NCI-H1694 treated with DMSO at 0.1 percent for 48 hours (cell line): ENCODE measurements at places on chromosomes 7 and 10.

GRCh38 chr10:128628252-128628651 is 502.0 kb upstream of the MKI67 start:
- no peak for DNase-seq

- DNase-seq: no peak
These were observed 18.7 kb downstream of the IL15RA start for GRCh38 chr10:5958675-5959074.

DNA sequence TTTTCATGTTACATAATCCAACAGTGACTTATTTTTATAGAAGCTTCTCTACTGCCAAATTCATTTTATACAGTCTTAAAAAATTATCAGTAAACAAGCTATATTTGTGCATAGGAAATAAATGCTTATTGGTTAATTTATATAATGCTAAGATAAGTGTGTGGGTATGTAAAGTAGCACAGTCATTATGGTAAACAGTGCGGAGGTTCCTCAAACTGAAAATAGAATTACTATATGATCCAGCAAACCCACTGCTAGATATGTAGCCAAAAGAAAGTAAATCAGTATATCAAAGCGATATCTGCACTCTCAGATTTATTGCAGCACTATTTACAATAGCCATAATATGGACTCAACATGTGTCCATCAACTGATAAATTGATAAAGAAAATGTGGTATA is 71.1 kb downstream of the ATRNL1 start:
- DNase-seq: no peak

GRCh38 chr10:77385315-77385714 is 252.3 kb downstream of the KCNMA1 start:
- DNase-seq: no peak

DNA sequence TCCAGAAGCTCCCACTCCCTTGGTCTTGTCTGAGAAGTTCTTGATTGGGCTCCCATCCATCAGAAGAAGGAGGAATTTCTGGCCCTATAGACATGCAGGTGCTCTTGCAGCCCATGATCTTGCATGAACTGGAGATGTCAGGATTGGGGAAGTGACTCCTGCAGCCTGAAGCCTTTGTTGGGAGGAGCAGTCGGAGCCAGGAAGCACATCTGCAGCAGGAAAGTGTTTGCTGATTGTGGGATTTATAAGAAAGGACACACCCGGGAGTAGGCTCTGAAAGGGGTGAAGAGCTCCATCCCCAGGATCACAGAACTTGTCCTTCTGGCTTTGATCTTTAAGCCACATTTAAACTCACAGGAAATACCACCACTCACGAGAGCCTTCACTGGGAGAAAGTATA is 185.2 kb downstream of the DYNC1I1 start:
- no peak for DNase-seq

- no peak for DNase-seq
These were observed 171.7 kb upstream of the CELF2 start for GRCh38 chr10:10845826-10846503.

GRCh38 chr7:81408728-81409127 is 361.1 kb downstream of the HGF start:
- no peak for DNase-seq

DNA sequence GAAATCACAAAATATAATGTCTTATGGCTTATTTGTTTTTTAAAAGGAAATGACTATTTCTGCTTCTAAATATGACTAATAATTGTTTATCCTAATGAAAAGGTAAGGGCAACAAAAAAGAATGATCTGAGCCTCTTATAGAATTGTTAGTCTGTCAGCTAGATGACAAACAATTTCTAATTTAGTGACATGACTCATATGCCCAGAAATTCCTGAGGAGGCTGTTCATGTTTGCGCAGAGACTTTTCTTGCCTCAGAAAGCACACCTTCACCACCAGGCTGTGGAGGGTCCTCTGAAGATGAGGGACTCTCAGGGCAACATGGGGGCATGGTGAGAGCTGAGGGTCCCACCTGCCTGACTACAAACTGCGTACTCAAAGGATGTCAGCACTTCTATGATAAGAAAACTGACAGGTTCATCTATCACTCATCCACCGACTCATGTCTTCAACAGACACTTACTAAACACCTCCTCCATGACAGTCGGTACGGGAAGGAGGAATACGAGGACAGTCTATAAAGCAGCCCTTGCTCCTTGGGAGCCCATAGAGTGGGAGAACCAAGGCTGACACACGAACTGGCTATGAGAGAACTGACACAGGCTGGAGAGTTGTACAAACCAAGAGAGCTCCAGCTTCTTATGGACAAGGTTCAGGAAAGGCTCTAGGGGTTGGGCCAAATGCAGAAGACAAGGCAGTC is 102.0 kb downstream of the PKD1L1 start:
- DNase-seq: no peak

DNA sequence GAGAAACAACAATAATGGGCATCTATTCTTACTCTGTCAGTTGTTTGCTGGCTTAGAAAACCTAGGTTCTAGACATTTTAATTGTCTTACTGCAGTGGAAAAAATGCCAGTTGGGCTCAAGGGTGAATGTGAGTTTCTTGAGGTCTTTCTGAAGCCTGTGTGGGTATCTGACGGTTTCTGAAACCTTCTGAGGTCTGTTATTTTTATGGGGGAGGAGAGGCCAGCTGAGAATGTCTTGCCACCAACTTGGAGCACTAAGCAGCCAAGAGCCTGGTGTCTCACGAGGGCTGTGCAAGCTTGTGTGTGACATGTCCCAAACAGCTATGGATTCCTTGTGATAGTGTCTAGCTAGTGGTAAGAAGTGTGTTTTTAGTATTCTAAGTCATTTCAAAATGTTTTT is 24.2 kb upstream of the DDC start:
- DNase-seq: no peak

GRCh38 chr10:26269754-26270153 is 53.2 kb downstream of the GAD2 start:
- no peak for DNase-seq

DNA sequence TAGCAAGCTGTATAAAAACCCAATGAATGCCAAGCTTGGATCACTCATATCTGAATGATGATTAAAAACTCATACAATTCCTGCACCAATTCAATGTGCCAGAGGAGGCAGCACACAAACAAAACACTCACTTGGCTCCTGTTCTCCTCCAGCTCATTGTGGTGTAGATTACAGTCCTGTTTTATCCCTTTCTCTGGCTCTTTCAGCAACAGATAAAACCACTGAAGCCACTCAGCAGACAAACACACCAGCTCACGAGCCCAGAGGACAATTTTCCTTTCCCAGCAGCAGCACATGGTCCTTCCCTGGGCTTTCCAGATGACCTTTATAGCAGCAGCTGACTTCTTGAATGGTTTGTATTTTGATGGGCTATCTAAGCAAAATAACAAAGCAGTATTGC is 107.3 kb upstream of the STARD3NL start:
- peak; percentile 8 for DNase-seq

DNA sequence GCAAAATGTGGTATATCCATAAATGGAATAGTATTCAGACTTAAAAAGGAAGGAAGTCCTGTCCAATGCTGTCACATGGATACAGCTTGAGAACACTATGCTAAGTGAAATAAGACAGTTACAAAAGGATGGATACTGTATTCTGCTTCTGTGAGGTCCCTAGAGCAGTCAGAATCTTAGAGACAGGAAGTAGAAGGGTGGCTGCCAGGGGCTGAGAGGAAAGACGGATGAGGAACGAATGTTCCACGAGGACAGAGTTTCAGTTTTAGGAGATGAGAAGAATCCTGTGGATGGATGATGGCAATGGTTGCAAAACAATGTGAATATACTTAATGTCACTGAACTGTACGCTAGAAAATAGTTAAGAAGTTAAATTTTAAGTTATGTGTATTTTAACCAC is 3.8 kb downstream of the PRKCQ start:
- DNase-seq: no peak

DNA sequence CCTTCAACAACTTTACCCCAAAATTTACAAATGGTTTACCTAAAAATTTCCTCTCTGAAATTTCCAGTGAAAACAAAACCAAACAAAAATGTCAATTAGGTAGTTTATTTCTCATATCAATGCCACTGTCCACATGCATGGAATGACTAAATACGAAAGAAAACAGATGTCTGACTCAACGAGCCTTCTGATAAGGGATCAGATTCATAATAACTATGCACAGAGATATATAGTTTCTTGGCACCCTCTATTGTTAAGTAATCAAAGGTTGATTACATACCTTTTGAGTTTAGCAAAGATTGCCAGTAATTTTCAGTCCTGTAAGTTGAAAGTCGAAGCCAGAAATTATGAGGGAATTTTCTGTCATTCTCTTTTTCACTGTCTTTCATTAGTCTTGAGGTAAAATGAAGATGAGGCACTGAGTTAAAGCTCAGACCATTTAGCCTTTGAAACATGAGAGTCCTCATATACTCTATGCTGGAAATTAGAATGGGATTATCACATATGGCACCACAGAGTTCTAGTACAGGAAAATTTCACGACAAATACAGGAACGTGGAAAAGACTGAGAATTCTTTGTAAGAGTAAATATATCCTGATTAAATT is 519.1 kb upstream of the ANKRD30A start:
- no peak for DNase-seq

- no peak for DNase-seq
These were observed 53.8 kb downstream of the SLC18A2 start for GRCh38 chr10:117294735-117295134.

DNA sequence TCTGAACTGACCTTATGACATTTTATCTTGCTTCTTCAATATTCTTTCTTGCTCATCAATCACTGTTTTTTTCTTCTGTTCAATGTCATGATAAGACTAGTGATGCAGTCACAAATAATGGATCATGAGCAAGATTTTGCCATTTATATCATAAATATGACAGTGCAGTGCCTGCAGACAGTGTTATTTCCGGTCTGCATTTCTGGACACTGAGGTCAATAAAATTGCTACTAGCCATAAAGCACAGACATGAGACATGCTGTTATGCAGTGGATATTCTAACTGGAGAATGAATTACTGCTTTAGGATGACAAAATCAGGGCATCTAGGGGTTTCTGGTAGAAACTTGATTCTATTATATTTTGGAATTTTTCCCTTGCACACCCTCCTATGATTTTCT is 1509.7 kb upstream of the LRRTM3 start:
- DNase-seq: no peak

DNA sequence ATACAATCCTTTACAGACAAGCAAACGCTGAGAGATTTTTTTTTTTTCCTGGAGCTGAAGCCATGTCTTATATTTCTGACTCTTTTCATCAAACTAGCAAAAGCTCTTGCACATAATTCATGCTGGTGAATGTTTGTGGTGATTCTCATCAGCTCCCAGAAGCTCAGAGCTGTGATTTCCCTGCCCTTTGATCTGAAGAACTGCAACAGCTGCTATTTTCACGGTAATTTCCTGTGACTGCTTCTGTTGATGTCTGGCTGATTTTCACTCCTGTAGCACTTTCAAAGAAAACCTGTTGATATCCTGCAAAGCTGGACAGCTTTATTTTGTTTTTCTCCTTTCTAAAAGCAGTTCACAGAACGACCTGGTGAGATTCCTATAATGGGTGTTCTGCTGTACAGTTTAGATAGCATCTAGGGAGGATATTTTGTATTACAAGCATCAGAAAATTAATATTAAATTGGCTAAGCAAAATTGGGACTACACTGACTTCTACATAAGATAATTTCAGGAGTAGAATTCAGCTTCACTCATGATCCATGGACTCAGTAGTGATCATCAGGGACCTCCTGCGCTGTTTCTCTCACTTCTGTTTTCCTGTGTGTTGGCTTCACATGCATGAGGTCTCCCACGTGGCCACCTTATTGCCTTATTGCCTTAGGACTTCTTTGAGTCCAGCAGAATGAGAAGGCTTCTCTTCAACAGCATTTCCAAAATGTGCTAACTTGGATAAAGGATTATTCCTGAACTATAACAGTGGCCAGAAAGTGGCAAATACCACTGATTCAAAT is 1111.6 kb upstream of the SORCS1 start:
- DNase-seq: no peak

- DNase-seq: no peak
These were observed 491.7 kb downstream of the ARL4A start for GRCh38 chr7:13179011-13179582.

DNA sequence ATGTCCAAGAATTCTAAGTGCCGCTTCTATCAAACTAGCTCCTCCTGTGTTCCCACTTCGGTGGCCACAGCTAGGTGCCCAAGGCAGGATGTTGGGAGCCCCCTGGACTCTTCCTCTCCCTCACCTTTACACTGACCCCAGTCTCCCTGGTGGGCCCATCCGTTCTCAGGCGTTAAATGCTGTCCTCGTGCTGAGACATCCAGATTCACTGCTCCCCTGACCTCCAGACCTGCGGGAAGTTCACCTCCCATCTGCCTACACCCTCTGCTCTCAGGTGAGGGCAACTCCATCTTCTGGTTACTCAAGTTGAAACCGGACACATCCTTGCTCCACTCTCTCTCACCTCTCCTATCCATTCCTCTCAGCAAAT is 114.3 kb downstream of the ARHGAP22 start:
- DNase-seq: no peak

GRCh38 chr10:34358729-34359434 is 456.2 kb downstream of the PARD3 start:
- DNase-seq: no peak

- DNase-seq: no peak
These were observed 365.7 kb upstream of the SEMA3C start for GRCh38 chr7:81284576-81284975.

- DNase-seq: no peak
These were observed 16.7 kb downstream of the RBP3 start for GRCh38 chr10:47364911-47365310.

DNA sequence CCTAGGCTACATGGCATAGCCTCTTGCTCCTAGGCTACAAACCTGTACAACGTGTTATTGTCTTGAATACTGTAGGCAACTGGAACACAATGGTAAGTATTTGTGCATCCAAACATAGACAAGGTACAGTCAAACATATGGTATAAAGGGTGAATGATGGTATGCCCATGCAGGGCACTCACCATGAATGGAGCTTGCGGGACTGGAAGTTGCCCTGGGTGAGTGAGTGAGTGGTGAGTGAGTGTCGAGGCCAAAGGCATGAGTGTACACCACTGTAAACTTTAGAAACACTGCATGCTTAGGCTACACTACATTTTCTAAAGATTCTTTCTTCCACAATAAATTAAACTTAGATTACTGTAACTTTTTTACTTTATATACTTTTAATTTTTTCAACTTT is 165.7 kb downstream of the PARD3 start:
- no peak for DNase-seq

DNA sequence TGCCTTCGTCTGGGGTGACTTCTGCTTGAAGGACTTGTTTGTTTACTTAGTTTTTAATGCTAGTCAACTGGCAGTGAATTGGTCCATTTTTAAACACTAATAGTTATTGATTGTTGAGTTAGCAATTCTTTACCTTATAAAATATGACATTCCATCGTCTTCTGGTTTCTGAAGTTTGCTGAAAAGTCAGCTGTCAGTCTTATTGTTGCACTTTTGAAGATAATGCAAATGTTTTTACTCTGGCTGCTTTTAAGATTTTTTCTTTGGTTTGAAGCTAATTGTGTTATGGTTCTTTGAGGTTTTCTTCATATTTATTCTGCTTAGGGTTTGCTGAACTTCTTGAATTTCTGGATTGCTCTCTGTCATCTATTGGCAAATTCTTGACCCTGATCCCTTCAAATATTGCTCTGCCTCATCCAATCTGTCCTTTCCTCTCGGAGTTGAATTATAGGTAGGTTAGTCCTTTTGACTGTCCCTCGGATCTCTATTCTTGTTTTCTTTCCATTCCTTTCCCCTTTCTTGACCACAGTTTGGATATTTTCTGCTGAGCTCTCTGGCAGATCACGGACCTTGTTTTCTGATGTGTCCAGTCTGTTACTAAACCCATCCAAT is 24.2 kb downstream of the MGMT start:
- no peak for DNase-seq
